G401 (cell line): ENCODE measurements at places on chromosomes 11 and 22. TPM values are rescaled to one million over a fixed set of nuclear protein-coding genes. Genes with fewer than 3 reads are reported as not detected.
A peak's percentile ranks its signal among the peaks of the same experiment; 100 is the strongest.

GRCh38 chr22:29979777-29980321 is 96.9 kb downstream of the MTMR3 start:
- DNase-seq: no peak

DNA sequence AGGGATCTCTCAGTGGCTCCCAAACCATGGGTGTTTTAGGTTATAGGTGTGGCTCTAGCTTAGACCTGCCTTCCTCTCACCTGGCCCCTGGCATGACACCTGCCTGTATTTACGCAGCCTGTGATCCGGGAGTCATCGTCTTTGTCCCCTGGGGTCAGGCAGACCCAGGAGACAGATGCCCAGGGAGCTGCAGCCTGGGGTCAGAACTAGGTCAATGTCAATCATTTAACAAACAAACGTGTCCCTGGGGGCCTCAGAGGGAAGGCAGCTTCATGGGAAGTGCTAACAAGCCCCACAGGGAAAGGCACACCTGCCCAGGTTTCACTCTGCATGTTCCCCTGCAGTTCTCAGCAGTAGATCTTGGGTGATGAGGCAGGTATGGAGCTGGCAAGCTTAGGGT is 12.0 kb downstream of the BACE1-AS start:
- no peak for DNase-seq

GRCh38 chr11:18321578-18321968 is 367 bp downstream of the HPS5 start:
- no peak for DNase-seq

DNA sequence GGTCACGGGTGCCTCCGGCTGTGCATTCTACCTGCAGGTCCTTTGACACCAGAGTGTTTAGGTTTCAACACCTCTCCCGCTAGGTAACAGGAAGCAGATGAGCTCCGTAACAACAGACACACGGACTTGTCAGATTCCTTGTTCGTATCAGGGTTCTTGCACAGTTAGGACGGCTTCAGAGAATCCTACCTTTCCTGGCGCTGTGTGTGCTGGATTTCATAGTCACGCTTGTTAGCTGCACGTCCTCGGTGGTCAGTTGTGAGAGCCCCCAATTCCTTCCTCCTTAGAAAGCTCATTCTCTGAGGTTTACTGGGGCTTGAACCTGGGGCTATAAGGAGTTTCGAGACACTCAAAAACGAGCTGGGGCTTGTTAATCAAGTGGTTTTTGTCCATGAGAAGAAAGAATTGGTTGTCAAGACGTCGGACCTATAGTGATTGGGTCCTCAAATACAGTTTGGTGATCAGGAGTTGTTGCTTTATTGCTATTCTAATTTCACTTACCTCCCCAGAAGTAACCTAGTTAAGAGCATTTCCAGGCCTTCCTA is 664 bp downstream of the DDB2 start:
- DNase-seq: peak; percentile 59

- DNase-seq: peak; percentile 32
These were observed 57.7 kb downstream of the CABIN1 start for GRCh38 chr22:24068717-24069297.

- DNase-seq: no peak
These were observed 328.3 kb upstream of the NARS2 start for GRCh38 chr11:78902771-78903507.

- no peak for DNase-seq
These were observed 96.6 kb upstream of the FAT3 start for GRCh38 chr11:92128026-92128425.

- DNase-seq: no peak
These were observed 1041.3 kb downstream of the OPCML start for GRCh38 chr11:132490978-132491377.

GRCh38 chr11:2779499-2779980 is 79.7 kb upstream of the KCNQ1OT1 start:
- no peak for DNase-seq

GRCh38 chr22:37068859-37069258 is 17.3 kb downstream of the KCTD17 start:
- DNase-seq: no peak

DNA sequence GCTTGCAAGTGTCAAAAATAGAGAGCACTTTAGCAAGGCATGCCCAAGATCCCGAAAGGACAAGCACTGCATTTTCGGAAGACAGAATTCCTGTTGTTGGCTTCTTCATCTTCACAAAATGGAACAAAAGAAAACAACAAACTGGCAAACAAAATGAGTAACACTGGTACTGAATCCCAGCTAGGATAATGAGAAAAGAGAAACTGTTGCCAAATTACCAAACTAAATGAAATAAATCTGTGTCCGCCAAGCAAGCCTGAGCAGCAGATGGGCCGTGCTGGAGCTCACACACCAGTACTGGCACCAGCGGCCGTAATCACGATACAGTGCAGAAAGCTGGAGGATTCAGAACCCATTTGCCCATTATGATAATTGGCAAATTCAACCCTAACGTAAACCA is 30.6 kb downstream of the TUB start:
- peak; percentile 90 for DNase-seq

GRCh38 chr11:5486003-5486402 is 2.5 kb upstream of the OR52D1 start:
- no peak for DNase-seq

- DNase-seq: no peak
These were observed 115.3 kb upstream of the MTNR1B start for GRCh38 chr11:92854162-92854561.

DNA sequence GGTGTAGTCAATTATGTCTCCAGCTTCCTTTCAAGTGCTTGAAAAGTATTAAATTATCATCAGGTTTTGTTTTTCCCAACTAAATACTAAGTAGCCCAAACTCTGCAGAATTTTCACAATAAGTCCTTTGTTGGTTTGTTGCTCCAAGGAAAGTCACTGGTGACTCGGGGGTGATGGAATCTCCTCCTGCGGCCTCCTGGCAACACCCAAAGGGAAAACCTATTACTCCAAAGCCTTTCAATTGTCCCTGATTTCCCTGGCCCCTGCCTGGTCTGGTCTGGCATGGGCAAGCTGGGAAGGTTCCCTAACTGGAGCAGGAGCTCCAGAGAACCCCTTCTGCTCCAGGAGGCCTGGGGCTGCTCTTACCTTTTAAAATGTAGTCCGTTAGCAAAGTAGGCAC is 47.9 kb downstream of the FEZ1 start:
- no peak for DNase-seq

- no peak for DNase-seq
These were observed 670.9 kb downstream of the BRD1 start for GRCh38 chr22:49156662-49157285.

DNA sequence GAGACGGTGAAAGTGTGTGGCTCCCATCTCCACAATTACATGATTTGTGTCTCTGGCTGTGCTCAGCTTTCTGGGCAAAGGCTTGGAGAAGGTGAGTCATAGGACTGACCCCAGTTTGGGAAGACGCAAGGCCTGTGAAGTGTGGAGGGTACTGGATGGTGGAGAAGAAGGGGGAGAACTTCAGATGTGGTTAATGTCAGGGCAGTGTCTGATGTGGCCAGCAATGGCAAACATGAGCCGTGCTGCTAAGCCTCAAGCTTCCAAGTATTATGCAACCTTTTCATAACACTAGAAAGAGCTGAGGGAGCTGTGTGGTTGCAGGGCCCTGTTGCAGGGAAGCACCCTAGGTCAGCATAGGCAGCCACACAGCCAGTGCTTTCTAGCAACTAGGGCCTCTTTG is 110.9 kb downstream of the NTM start:
- DNase-seq: no peak

DNA sequence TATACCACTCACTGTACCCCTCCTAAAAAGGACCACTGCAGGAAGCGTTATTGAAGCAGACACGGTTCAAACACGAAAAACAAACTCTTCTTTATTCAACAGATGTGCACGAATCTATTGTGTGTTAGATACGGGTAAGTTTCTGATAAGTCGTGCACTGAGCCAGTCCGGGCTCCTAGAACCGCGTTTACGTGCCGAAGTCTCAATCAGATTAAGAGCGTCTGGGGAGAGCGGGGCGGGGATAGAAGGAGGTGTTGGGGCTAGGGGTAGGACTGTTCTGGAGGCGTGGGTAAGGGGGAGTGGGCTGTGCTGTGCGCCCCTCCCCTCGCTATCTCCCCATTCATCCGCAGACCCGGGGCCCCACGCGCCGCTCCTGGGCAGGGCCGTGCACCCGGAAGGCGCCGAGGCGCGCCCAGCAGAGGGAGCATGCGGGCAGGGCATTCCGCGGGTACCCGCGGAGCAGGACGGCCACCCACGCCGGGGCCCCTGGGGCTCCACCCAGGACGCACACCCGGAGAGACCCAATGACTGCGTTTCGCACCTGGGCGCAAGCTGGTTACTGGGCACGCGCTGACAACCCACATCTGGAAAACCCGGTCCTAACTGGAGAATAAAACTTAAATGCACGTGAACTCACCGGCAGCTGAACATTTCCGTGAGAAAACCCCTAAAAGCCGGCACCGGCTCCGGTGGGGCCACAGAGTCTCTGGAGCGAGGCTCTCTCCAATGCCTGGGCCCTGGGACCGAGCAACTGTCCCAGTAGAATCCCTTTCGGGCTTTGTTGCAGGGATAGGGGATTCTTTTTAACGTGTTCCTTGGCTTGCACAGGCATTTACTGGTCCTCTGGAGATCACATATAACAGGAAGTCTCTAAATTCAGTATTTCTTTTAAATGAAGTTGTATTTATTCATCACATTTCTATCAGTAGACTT is 40.6 kb downstream of the WEE1 start:
- peak; percentile 76 for DNase-seq

- DNase-seq: no peak
These were observed 61.5 kb upstream of the HMGXB4 start for GRCh38 chr22:35195821-35196220.

DNA sequence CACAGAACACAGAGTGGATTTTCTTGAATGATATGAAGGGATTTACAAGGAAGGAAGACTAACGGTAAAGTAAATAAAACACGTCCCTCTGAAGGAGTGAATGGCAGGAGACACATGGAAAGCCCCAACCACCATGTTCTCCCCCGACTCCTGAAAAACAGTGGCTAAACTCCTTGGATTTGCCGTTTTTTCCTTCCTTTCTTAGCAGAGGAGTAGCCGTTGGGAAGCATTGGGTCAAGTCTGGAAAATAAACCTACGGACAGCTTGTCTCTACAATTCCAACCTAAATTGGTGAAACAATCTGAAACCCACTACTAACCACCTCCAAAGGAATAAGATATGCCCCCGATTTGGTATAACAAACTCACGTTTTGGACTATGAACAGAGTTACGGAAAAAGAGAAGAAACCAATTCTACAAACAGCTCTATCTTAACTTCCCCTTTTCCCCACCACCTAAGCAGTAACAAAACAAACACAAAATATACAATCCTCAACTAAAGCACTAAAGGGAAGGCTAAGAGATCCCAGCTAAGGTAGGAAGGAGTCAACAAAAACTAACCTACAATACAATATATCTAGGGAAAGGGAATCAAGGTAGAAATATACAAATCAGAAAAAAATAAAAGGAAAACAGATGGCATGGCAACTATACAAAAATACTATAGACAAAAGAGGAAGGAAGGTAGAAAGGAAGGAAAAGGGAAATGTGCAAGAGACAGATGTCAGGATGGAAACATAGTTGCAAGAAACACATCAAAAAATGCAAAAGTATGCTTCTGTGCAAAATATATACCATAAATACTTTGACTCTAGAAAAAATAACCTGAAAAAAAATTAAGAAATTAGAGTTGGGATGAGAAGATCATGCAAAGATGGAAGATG is 43.8 kb upstream of the LYVE1 start:
- no peak for DNase-seq

GRCh38 chr22:19018256-19018655 is 82.2 kb upstream of the PRODH start:
- no peak for DNase-seq

DNA sequence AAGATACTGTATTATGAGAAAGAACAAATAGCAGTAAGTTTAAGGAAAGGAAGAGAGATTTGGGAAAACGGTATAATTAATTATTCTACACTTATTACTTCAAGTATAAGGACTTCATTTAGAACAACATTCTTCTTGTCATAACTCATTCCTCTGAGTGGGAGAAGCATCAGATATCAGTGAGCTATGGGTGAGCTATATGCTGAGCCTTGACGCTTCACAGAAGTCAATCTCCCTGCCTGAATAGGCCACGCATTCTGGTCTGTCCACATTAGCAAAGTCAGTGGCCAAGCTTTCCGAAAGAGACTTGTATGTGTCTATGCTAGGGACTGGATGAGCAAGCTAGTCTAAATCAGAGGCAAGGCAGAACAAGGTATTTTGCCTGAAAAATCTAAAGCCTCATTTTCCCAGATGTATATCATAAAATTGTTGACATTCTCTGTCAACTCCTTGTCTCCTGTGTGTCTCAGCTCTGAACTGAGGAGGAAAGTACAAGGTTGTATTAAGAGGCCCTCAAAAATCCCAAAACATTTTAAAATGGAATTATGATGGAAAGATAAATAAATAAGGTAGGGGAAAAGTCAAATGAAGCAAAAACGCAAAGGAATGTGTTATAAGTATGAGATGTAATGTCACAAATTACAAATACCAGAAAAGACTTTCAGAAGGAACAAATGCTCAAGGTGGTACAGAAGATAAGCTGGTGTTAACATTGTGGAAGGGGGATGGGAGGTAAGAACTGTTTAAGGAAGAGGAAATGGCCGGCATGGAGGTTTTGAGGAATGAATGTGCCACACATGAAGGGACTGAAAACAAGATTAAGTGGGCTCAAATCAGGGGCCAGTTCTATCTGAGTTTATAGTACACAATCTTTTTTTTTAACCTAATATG is 1.4 kb downstream of the OR52N2 start:
- no peak for DNase-seq

GRCh38 chr11:102390667-102391465 is 43.9 kb downstream of the BIRC2 start:
- peak; percentile 28 for DNase-seq

GRCh38 chr11:88169881-88170280 is 5.4 kb downstream of the RAB38 start:
- DNase-seq: no peak

DNA sequence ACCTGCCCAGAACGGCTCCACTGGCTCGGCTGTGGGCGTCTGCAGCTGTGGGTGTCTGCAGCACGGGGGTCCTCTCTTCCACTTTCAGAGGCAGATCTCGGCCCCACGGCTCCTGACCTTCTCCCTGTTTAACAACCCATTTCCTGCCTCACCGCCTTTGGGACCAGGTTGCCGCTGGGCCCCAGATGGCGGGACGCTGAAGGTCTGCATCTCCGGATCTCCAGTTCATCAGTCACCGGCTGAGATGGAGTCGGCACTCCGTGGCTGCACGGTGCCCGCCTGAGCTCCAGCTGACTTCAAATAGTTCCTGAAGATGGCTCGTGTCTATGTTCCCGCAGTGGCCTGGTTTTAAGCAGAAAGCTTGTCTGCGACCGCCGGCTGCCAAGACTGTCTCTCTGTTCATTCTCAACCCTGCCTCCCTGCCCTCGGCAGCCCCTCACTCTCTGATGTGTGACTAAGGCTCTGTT is 475.9 kb downstream of the BRD1 start:
- no peak for DNase-seq

- DNase-seq: peak; percentile 72
These were observed 25.8 kb downstream of the DDIAS start for GRCh38 chr11:82927264-82927880.

Gene MPZL3
- total RNA-seq: not detected in 2 replicates

Gene OR5B2
- not detected in 2 replicates for total RNA-seq

Gene PATE4
- not detected in 2 replicates for total RNA-seq

Gene CSKMT
- total RNA-seq: 12.7 and 13.5 TPM in 2 replicates

Gene CRYBB2
- total RNA-seq: 0.86 TPM in 1 of 2 replicates, not detected in the other

Gene KRTAP5-8
- not detected in 2 replicates for total RNA-seq

Gene ETS1
- 50.3 and 61.7 TPM in 2 replicates for total RNA-seq

Gene CNTF
- 0.75 and 2.0 TPM in 2 replicates for total RNA-seq

Gene C22orf31
- not detected in 2 replicates for total RNA-seq

Gene SELENOM
- total RNA-seq: 55.1 and 115 TPM in 2 replicates

Gene DGCR6L
- 54.1 and 59.2 TPM in 2 replicates for total RNA-seq

Gene GAL3ST3
- total RNA-seq: not detected in 2 replicates

Gene LIF
- total RNA-seq: 24.5 and 36.5 TPM in 2 replicates

Gene OR51E2
- not detected in 2 replicates for total RNA-seq

Gene PRDM10
- total RNA-seq: 3.0 and 5.6 TPM in 2 replicates

Gene RFPL1
- total RNA-seq: not detected in 2 replicates

Gene SCUBE1
- 10.4 and 28.9 TPM in 2 replicates for total RNA-seq
